ENCODE measurements at places on chromosomes 7 and 10.
A peak's percentile ranks its signal among the peaks of the same experiment; 100 is the strongest.

DNA sequence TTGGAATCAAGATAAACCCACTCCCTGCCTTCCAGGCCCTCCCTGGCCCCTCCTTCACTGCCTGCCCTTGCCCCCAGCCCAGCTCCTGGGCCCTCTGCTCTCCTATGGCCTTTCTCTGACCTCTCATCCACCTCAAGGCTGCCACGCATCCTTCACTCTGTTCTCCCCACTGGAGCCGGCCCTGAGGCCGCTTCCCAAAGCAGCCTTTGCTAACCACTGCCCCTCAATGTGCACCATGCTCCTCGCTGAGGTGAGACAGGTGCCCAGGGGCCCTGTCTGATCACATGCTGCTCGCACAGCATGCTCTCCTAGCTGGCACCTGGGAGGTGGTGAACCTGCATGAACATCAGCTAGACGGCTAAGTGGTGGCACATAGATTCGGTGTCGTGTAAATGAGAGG lies 138.5 kb upstream of the RET start:
- no peak for DNase-seq

- DNase-seq: no peak
Measured at GRCh38 chr10:36489181-36489580, 636.2 kb upstream of the ANKRD30A start.

GRCh38 chr7:12570168-12570533 lies 369 bp upstream of the SCIN start:
- DNase-seq: no peak

DNA sequence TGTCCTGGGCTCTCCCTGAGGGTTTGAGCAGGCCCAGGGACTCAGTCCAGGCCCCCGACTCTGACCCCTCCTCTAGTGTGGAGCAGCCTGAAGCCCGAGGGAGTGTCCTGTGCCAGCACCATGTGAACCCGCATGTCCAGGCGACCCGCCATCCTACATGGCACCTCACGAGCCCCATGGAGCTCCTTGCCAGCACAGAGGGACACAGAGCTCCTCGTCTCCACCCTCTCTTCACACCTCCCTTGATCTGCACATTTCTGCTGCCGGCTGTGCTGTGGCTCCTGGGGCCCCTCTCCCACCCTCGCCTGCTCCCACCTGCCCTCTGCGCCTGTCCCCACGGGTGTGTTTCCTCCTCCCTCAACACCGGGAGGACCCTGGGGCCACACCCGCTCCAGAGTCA lies 103.5 kb downstream of the ADARB2 start:
- no peak for DNase-seq

- DNase-seq: no peak
Measured at GRCh38 chr7:14892961-14893360, 9.6 kb downstream of the DGKB start.

DNA sequence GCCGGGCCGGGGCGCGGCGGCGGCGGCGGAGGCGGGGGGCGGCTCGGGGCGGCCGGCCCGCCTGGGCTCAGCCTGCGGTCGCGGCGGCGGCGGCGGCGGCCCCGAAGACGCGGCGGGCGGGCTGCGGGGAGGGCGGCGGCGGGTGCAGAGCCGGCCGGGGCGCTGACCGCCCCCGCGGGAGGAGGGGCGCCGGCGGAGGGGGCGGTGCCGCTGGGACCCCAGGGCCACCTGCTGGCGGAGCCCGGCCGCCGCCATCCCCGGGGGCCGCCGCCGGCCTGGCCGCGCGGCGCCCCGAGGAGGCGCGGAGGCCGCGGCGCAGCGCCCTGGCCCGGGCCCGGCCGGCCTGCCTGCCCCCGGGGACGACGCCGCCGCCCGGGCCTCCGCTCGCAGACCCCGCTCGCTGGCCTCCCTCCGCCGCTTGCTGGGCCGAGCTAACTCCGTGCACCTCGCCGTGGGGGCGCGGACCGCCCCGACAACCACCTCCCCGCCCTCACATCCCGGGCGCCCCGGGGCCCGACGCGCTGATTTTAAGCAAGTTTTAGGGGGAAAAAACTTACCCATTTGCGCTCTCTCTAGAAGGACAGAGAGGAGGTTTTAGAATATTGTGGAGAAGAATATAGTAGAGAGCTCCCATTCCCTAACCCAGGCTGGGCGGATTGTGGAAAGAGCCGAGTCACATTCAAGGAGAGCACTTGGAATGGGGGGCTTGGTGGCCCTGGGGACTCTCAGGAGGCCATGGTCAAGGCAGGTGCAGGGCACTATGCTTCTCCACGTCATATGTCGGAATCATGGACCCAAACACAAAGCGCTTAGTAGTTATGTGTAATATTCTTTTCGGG lies at the start of gene BEND7:
Gene BEND7 (minus strand): TSS at position 140 of the 839 bp plus-strand sequence. CDS start 481 bp downstream, outside the sequence.
- no peak for DNase-seq

GRCh38 chr10:114604357-114605130 lies 53.5 kb downstream of the ABLIM1 start:
- no peak for DNase-seq

GRCh38 chr10:10350050-10350449 lies 667.6 kb upstream of the CELF2 start:
- DNase-seq: no peak

DNA sequence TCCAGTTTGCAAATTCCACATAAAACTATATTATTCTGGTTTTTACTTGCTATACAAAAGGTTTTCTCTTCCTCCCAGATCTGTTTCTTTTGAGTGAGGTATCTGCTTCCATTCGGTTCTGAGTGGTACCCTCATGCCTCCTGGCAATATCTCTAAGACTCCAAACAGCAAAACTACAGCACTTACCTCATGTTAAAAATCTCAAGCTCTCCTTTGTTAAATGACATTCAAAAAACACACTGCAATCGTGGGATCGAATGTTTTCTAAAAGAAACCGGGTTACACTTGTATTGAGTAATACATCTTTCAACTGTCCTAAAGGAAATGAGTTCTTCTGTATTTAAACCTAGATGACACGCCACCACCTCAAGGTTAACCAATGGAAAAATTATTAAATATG lies 11.1 kb downstream of the YWHAG start:
- DNase-seq: no peak

DNA sequence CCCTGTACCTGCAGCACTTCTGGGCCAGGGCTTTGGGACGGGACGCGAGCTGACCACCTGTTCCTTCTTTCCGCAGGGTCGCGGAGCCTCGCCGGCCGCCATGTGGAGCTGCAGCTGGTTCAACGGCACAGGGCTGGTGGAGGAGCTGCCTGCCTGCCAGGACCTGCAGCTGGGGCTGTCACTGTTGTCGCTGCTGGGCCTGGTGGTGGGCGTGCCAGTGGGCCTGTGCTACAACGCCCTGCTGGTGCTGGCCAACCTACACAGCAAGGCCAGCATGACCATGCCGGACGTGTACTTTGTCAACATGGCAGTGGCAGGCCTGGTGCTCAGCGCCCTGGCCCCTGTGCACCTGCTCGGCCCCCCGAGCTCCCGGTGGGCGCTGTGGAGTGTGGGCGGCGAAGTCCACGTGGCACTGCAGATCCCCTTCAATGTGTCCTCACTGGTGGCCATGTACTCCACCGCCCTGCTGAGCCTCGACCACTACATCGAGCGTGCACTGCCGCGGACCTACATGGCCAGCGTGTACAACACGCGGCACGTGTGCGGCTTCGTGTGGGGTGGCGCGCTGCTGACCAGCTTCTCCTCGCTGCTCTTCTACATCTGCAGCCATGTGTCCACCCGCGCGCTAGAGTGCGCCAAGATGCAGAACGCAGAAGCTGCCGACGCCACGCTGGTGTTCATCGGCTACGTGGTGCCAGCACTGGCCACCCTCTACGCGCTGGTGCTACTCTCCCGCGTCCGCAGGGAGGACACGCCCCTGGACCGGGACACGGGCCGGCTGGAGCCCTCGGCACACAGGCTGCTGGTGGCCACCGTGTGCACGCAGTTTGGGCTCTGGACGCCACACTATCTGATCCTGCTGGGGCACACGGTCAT lies 13.3 kb downstream of the GPR146 start:
- DNase-seq: no peak

DNA sequence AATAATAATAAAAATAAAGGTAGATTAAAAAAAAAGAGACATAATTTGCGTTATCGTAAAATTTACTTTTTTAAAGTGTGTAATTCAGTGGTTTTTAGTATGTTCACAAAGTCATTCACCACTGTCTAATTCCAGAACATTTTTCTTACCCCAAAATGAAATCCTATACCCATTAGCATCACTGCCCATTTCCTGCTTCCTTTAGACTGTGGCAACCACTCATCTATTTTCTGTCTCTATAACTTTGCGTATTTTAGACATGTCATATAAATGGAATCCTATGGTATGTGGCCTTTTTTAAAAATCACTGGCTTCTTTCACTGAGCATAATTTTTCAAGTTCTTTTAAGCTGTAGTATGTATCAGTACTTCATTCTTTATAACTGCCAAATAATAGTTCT lies 53.6 kb downstream of the KAT6B start:
- DNase-seq: no peak

GRCh38 chr7:34672430-34672829 lies 14.4 kb downstream of the NPSR1 start:
- DNase-seq: no peak

GRCh38 chr7:142355328-142355727 lies 97.5 kb upstream of the PRSS58 start:
- DNase-seq: no peak

DNA sequence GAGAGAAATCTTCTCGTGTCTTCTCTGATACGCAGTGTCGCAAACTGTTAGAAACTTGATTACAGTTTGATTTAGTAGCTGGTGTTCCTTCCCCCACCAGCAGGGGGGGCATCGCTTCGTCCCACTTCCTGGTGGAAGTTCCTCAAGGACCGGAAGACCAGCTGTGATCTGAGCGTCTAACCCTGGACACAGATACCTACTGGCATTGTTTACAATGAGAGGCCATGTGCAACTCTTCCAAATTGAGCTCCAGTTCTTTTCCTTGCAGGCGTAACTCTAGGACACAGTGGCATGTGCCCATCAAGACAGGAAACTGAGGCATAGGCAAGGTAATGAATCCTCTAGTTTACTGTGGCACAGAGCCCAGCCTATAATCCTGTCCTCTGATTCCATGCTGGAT lies 219.0 kb downstream of the CCDC3 start:
- DNase-seq: peak; percentile 27

DNA sequence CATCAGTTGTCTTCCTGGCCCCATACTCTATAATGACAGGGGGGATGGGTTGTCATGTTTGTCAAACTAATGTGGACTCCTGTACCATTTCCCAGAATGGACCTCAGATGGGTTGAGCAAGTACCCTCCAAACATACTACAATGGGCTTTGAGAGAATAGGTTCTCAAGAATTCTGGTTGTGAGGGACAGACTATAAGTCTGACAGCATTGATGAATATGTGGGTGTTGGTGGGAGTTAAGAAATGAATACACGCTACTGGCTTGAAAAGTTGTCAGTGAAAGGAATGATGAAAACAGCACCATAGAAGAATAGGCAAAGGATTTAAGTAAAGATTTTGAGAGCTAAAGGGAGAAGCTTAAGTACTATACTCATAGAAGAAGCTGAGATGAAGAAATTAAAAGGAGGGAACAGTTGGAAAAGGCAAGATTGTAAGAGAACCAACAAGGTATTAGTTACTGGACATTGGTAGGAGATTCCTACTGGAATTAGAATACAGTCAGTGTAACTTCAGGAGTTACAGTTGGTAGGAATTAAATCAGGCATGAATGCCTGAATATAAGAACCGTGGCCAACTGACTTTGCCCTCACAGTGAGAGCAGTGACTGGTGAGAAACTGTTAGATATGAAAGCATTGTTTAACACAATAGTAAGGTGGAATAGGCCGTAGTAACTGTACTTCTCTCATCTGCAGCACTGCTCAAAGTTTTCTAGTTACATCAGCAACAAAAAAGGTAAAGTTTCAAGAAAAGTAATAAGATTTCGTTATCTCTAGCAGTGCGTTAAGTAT lies 86.3 kb downstream of the LCOR start:
- DNase-seq: no peak

DNA sequence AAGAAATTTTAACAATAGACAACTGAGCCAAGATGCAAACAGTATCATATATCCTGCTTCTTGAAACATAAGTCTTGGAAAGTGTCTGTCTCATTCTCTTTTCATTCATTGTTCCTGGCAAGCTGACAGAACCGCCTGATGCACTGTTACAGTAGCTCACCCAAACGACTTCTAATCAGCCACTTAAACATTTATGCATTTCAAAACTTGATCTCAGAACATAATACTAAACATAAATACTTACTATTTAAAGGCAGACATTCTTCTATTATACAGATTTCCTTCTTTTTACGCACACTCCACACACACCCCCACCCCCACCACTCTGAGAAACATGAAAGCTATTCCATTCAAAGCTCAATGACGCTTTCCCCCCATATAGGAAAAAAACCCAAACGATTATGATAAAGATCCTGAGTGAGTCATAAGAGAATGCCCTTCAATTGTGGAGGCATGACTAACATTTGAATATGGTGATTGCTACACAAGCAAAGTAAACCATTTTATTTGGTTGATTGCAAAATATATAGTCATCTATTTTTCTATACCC lies 30.5 kb downstream of the SHTN1 start:
- no peak for DNase-seq

GRCh38 chr7:29841926-29842701 lies 35.8 kb downstream of the WIPF3 start:
- no peak for DNase-seq

DNA sequence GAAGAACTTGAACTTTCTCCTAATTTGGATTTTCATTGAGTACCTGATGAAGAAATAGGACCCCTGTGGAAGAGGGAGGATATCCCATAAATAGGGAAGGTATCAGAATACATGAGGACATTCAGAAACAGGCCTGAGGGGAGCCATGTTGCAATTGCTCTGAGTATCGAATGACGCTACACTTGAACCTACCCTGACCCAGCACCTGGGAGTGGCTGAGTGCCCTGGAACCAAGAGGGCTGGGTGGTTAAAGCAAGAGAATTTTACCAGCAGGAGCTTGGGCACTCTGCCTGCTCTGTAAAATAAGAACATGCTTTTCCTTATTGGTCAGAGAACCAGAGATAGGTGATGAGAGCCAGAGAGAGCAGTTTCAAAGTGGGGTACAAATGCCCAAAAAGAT lies 7.2 kb downstream of the NEUROD6 start:
- DNase-seq: no peak

DNA sequence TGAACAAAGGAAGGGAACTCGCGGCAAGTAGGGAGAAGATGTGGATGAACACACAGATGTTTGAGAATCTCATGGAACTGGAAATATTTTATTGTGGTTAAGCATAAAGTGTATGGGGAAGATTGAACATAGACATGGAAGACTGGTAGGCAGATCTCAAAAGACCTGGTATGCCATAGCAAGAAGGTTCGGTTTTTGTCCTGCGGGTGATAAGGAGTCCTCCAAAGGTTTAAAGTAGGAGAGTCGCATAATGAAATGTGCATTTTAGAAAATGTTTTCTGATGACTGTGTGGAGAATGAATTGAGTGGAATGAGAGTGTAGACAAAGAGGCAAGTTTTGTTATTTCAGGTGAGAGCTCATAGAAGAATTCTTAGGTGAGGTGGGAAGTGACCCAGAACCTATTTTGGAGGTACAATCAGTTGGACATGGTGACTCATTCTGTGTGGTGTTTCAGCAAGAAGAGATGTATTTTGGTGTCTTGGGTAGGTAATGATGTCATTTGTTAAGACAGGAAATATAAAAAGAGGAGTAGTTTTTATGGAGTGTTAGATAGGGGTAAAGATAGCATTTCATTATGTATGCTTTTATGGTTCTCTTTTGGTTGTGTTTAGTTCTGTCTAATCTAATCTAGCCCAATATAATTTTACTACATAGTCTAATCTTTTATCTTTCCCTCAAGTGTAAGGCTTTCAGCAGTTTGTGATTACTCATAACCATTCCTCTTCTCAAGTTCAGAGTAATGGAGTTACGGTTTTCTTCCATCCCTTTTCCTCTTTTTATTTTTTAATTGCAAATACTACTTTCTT lies 239.2 kb downstream of the EXOC4 start:
- no peak for DNase-seq

Data from neuronal stem cell (in vitro differentiated cells).